ENCODE measurements at places on chromosomes 7 and 10.

DNA sequence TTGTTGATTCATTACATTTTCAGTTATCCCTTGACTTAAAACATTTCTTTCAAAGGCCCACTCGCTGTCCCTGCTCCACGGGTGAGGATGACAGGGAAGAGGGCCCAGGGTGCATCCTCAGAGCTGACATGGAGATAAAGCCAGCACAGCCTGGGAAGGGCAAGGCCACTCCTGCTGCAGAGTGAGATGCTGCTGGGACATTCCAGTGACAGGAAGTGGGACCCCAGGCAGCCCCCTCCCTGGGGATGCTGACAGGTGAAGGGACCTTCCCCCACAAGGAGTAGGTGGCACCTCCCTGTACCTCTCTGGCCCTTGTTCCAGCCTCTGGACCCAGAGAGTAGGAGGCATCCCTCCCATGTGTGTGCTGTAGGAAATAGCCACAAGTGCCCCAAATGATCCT is 97.8 kb upstream of the DDC start:
- no peak for DNase-seq

GRCh38 chr10:97823734-97824133 is 25.9 kb upstream of the GOLGA7B start:
- no peak for DNase-seq

DNA sequence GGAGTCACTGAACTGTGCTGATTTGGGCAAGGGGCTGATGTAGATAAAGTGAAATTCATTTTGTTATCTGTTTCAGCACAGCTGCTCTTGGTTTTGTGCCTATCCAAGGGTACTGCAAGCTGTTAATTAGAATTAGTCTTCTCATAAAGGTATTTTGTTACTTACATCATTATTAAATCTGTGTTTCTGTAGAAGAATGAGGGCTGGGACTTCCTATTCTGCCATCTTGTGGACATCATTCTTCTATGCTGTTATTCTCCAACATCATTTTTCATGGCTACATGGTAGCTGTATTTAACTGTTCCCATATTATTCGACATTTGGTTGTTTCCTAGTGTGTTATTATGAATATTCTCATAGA is 76.2 kb upstream of the CCDC71L start:
- peak; percentile 38 for DNase-seq

DNA sequence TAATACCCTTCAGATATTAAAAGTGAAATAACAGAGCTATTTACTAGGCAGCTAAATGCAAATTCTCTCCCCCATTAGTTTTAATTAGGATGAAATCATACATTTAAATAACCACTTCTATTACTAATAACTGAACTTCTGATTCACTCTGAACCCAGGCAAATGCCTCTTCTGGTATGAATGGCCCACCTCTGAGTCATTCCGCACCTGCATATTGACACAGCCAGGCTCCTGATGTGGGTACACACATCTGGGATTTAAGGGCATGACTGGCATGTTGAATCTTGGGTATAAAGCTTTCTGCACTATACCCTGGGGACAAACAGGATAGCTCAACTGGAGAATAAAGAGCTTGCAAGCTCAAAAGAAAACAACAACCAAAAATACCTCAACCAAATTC is 140.9 kb downstream of the AUTS2 start:
- no peak for DNase-seq

- no peak for DNase-seq
Measured at GRCh38 chr7:22876986-22877729, 54.5 kb upstream of the TOMM7 start.

- DNase-seq, result no peak
Measured at GRCh38 chr10:53256623-53257022, 484.0 kb upstream of the MBL2 start.

DNA sequence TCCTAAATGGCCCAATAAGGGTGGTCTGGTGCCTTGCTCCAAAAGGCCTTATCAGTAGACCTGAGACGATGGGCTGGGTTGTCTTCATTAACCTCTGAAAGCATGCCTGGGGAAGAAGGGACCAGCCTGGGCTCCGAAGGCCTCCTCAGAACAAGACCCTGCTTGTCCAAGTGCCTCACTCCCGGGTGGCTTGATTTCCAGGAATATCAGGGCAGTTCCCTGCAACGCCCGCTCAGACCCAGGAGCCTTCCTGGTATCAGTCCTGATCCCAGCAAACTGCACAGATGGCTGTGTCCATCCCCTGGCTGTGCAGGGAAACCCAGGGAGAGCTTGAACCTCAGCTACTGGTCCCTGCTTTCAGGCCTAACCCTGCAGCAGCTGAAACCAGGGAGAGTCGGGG is 49.9 kb upstream of the CUX1 start:
- no peak for DNase-seq

GRCh38 chr10:59962756-59963155 is 56.4 kb upstream of the CCDC6 start:
- DNase-seq, result no peak

- no peak for DNase-seq
Measured at GRCh38 chr10:111356571-111356970, 279.7 kb downstream of the ADRA2A start.

DNA sequence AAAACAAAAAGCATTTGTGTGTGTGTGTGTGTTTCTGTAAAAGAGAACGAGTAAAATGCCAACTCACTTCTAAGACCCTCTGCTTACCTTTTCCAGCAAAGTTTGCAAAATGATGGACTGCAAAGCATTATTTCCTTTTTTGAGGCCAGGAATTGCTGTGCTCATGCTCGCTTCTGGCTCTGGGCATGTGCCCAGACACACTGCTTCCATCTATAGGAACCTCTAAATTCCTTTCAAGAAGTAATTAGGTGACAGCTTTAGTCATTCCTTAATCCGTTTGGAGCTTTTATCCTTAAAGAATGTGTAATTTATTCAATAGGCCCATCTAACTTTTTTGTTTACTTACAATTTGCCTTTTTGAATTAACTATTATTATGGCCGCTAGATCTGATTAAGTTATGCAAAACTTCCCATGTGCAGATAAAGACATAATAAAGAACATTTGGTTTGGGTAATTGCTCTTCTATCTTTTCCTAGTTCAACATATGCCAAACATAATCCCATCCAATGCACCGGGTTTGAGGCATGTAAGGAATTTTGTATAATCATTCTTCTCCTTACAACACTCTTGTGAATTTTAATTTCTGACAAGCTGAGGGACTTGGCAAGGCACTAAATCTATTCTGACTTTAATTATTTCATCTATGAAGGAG is 34.7 kb downstream of the A1CF start:
- DNase-seq, result no peak
